ENCODE measurements at places on chromosomes 16 and 17.

DNA sequence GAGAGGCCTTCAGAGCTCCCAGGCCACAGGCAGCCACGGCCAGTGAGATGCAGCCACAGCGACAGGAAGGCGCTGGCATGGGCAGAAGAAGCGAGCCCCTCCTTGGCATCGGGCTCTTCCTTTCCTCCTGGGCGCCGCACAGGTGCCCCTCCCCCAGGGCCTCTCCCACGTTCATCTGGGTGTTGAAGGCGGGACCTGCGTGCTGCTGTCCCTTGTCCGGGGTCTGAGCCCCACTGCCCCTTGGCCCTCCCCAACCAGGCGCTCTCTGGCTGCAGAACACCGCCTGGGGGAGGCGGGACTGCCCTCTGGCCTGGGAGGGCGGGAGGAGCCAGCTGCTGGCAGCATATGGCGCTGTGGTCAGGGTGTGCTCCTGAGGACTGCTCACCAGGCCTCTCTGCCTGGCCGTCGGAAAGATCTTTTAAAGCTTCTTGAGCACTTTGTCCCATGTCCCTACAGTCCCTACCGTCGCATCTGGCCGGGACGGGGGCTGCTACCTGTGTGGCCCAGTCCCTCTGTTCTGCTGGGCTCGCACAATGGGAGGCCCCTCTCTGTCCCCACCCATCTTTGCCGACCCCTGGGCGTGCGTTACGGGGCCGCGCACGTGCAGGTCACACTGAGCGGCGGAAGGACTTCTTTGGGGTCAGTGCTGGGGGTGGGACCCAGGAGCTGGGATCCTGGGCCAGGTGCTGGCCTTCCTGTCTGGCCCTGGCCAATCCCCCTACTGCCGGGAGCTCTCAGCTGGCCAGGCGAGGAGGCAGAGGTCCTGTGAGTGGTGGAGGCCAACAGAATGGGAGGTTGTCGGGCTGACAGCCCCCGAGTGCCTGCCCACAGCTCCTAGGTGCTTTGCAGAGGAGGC is 1.7 kb downstream of the SLC25A10 start:
- DNase-seq, result no peak

DNA sequence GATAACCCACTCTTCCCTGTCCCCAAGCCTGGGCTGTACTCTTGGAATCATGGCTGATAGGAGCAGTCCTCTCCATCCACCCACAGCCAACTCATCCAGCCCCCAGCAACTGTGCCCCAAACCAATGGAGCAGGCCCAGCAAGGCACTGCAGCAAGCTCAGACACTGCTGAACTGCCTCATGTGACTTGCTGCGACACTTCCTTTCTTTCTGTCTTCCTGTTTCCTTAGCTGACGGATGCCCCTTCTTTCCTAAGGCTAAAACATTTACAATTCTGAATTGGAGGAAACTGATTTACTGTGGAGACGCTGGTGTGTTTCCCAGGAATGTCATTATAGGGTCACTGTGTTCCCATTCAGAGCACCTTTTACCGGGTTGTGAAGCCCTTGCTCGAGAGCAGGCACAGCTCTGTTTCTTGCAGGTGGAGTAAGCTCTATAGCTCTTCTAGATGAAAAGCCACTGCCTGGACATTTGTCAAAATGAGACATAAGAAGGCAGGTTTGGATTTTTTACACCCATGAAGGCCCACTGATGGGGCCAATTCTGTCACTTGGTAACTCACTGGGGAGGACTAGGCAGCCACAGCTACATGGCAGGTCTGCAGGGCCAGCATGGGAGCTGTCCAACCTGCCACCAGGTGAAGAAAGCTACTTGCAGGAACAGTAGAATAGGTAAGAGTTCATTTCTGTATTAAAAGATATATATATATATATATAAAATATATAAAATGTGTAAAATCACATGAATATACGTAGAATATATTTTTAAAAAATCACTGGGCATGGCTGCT is 27.4 kb downstream of the TMEM11 start:
- no peak for DNase-seq

- DNase-seq, result peak; percentile 92
Observed at GRCh38 chr16:67667817-67668494, 1.3 kb downstream of the C16orf86 start.

GRCh38 chr17:61097781-61098180 is 301.9 kb upstream of the TBX2 start:
- no peak for DNase-seq

- DNase-seq, result no peak
Observed at GRCh38 chr17:39660397-39661385, 4.5 kb upstream of the TCAP start.

- DNase-seq, result no peak
Observed at GRCh38 chr16:606656-607307, 16.9 kb downstream of the RAB40C start.

- no peak for DNase-seq
Observed at GRCh38 chr16:77472262-77472661, 37.4 kb upstream of the ADAMTS18 start.

- no peak for DNase-seq
Observed at GRCh38 chr16:70402916-70403659, 35.8 kb downstream of the ST3GAL2 start.

GRCh38 chr17:79993390-79994227 is 42.1 kb downstream of the TBC1D16 start:
- peak; percentile 67 for DNase-seq

- no peak for DNase-seq
Observed at GRCh38 chr16:67490335-67491096, 7.2 kb upstream of the AGRP start.

DNA sequence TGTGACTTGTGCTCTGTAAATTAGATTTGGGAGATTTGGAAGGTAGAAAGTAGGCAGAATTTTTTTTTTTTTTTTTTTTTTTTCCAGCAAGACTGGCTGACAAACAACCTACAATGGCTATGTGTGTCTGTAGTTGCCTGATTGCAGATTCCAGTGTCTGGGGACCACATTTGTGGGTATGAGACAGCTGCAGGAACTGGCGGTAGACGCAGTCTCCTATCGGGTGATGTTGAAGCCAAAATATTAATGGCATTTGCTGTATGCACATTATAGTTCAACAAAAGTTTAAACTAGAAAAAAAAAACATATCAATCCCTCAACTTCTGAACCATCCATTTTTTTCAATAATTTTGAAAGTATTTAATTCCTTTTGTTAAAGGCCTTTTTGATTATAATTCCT is 665.2 kb downstream of the TOX3 start:
- DNase-seq, result no peak

GRCh38 chr17:41190328-41190727 is 641 bp downstream of the KRTAP9-1 start:
- no peak for DNase-seq

DNA sequence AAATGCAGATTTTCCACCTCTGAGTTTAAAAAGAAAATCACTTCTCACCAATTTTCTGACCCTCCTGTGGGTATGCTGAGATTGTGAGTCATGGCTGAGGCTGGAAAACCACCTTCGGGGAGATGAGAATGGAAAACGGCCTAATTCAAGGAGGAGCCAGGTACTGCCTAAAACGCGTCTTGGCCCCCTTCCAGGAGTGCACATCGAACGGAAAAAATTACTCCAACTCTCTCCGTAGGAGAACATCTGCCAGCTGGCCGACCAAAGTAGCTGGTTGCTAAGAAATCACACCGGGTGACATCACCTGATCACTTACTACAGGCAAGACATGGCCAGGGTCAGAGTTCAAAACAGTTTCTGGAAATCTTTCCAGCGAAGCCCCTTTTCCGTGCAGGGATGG is 107.6 kb downstream of the ZNF423 start:
- DNase-seq, result no peak

DNA sequence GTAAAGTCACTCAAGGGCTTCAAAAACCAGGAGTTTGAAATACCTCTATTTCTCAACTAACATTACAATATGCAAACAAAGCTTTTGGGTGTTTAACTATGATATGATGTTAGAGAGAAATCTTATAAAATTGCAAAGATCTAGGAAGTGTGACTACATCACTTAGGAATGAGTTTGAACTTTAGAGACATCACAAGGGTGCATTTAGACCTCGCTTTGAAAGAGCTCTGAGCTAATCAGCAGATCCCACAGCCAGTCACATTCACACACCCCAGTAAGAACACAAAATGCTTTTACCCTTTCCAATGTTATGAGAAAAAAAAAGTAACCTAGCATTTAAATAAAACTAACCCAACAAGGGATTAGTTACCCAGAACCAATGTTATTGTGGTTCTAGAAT is 45.2 kb downstream of the HYDIN start:
- no peak for DNase-seq

DNA sequence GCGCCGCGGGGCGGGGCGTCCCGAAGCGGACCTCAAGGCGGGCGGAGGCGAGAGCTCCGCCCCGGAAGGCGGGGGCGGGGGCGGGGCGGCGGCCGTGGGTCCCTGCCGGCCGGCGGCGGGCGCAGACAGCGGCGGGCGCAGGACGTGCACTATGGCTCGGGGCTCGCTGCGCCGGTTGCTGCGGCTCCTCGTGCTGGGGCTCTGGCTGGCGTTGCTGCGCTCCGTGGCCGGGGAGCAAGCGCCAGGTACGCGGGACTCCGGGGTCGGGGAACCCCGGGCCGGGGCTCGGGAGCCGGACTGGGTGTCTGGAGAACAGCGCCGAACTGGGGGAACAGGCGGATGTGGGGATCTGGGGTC is at the start of gene TNFRSF12A:
Gene TNFRSF12A (plus strand): TSS at position 122 of the 357 bp plus-strand sequence. CDS start 30 bp downstream, at position 152.
- DNase-seq, result peak; percentile 95

GRCh38 chr16:49596648-49597291 is 223.2 kb downstream of the C16orf78 start:
- no peak for DNase-seq

- DNase-seq, result no peak
Observed at GRCh38 chr17:72139212-72139611, 18.4 kb downstream of the SOX9 start.

DNA sequence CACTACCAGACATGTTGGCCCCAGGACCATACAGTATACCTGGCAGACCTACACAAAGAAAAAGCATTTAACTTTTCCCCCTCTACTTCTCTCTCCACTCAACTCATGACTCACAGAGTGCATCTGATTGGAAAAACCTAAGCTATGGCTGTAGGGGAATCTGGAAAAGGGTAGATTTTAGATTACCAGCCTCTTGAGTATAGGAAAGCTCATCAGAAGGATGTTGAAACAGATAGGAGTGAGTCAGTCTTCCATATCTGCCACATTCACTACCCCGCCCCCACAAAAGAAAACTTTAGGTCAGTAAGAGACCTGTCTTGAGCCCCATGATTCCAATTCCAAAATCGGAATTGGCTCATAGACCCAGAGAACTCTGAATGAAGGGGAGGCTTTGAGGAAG is 12.3 kb downstream of the KRT9 start:
- DNase-seq, result no peak

DNA sequence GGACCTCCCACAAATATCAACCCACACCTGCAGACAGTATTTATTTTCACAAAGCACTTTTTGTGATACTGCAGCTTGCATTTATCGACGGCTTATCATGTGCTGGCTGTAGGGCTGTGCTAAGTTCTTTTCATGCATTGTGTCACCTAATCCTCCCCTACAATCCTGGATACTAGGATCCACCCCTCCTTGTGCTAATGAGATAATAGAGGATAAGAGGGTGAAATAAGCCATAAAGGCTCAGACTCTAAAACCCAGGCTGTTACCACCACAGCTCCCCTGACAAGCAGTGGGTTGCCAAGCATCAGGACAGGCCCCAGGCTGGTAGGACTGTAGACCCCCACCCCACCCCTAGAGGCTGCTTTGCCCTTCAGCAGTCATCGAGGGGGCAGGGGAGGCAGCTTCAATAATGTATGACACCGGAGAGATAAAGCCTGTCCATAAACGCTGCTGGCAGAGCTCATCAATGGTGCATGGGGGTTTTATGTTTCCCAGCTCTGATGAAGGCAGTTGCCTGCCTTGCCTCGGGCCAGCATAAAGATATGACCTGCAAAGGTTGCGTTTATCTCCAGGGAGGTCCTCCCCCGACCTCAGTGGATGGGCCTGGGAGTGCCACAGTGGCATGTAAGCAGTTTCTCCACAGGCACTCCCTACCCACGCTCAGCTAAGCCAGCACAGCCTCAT is 73.9 kb upstream of the C16orf82 start:
- no peak for DNase-seq

DNA sequence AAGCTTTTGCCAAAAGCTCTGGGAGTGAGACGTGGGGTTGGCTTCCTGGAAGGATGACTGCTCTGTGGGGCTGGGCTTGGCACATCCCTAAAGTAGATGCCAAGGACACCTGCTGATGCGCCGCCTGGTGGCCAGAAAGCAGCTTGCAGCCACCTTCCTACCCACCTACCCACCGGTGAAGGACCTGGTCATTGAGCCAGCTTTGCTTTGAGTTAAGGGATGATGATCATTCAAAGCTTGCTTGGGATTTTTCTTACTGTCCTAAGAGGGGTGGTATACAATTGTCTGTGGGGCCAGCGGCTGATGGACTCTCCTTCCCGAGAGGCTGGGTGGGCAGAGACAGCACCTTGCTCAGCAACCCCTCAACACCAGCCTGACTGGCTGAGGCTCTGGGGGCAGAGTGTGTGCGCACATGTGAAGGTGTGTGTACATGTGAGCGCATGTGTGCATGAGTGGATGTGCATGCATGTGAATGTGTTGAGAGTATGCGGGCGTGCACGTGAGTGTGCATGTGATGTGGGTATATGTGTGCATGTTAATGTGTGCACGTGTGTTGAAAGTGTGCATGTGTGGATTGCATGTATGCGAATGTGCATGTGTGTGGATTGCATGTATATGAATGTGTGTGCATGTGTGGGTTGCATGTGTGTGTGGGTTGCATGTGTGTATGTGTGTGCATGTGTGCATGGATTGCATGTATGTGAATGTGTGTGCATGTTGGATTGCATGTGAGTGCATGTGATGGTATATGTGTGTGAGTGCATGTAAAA is 18.6 kb downstream of the C1QTNF1 start:
- DNase-seq, result peak; percentile 67

GRCh38 chr17:70869402-70870085 is 700.2 kb downstream of the KCNJ2 start:
- no peak for DNase-seq

- peak; percentile 49 for DNase-seq
Observed at GRCh38 chr16:87392821-87393679, 914 bp downstream of the MAP1LC3B start.

GRCh38 chr16:23061669-23062068 is 87.6 kb downstream of the USP31 start:
- DNase-seq, result no peak

- DNase-seq, result no peak
Observed at GRCh38 chr17:50890675-50891516, 24.7 kb upstream of the TOB1 start.

GRCh38 chr17:31726980-31727427 is 132.0 kb downstream of the COPRS start:
- no peak for DNase-seq

- DNase-seq, result no peak
Observed at GRCh38 chr16:19027416-19027815, 40.0 kb upstream of the COQ7 start.

- no peak for DNase-seq
Observed at GRCh38 chr16:66660422-66661209, 35.9 kb downstream of the CMTM4 start.
